ENCODE measurements at places on chromosomes 2 and 18.

DNA sequence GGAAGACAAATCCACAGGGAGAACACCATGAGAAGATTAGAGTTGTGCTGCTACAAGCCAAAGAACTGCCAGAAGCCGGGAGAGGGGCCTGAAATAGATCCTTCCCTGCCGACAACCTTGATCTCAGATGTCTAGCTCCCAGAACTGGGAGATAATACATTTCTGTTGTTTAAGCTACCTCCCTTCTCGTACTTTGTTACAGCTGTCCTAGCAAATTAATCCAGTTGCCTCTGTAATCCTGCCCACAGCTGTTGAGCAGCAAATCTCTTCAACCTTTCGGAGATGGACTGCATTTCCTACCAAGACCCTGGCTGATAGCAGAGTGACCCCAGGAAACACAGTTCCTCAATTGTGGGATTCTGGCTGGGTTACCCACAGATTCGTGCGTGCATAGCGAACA lies 2.6 kb upstream of the TBC1D8 start:
- no peak for DNase-seq

DNA sequence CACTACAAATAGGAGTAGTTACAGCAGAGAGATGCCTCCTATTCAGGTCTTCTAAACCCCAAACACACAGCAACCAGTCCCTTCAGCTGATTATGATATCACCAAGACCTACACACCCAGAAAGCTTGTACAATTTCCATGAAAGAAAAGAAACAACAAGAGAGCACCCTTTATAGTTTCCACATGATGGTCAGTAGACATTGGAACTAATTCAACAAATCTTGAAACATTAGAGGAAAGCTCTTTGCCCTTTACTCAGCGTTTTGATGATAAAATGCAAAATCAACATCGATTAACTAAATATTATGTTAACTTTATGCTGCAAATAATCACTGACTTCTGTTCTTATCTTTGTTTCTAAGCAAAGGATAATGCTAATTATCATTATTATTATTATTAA lies 393.6 kb upstream of the ID2 start:
- no peak for DNase-seq

DNA sequence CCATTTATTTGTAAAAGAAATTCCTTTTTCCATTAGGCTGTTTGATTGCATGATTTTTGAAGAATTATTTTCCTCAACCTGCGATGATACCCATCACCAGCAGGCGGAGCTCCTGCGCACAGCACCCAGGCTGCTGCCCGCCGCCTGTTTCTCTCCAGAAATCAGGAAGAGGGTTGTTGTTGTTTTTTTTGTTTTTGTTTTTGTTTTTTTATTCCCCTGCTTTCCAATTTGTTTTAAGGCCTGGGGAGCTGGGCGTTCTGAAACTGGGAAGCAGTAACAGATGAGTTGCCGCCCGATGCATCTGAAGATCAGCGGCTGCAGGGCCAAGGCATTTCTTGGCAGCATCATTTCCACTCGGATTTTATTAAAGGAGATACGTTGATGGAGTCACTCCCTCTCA lies 132.1 kb downstream of the MBP start:
- DNase-seq = peak; percentile 70

- no peak for DNase-seq
Measured at GRCh38 chr2:7866825-7867224, 815.0 kb upstream of the ID2 start.

GRCh38 chr18:42742474-42742873 lies 373.0 kb downstream of the RIT2 start:
- no peak for DNase-seq

DNA sequence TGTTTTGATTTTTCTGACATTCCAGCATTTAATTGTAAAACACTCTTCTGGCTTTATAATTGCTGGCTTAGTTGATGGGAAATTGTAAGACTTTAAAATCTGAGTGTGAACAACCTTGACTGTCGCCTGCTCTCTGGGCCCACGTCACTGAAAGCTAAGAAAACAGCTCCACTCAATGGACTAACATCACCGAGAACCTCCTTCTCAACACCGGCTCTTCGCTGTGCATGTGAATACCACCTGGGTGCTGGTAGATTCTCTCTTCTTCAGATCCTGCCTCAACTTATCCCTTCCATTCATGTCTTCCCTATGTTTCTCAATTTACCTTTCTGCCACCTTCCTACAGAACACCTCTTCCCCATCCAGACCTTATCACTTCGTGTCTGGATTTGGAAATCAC lies 523.1 kb upstream of the ID2 start:
- no peak for DNase-seq

GRCh38 chr18:51226068-51226467 lies 28.6 kb upstream of the MEX3C start:
- no peak for DNase-seq

- DNase-seq = no peak
Measured at GRCh38 chr2:36294316-36294721, 61.3 kb upstream of the CRIM1 start.

DNA sequence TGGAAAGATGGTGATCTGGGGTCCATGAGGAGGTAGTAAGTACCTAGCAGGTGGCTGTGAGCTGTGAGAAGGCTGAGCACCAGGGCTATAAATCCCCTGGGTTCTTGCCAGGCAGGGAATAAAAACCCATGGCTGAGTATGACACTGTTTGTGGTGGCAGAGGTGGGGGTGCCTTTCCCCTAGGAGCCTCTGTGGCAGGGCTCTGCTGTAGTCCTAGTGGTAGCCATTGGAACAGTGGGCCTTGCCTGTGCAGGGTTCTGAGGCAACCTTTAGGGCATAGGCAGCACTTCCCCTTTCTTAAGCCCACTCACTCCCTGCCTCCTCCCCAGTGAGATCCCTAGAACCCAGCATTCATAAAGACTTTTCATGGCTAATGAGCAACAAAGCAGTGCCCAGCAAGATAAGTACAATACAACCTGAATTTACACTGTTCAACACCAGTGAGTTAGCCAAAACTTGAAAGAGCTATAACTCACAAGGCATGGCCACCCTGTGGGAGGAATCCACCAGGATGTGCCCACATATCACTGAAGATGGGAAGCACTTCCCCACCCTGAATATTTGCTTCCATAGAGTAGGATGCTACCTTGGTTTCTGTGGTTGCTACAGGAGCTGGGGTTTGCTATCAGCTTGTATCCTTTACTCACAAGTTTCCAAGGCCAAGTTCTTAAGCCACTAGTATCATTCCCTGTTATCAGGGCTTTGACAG lies 100.9 kb upstream of the NEUROD1 start:
- no peak for DNase-seq

- no peak for DNase-seq
Measured at GRCh38 chr2:210252699-210253606, 27.7 kb upstream of the ACADL start.

DNA sequence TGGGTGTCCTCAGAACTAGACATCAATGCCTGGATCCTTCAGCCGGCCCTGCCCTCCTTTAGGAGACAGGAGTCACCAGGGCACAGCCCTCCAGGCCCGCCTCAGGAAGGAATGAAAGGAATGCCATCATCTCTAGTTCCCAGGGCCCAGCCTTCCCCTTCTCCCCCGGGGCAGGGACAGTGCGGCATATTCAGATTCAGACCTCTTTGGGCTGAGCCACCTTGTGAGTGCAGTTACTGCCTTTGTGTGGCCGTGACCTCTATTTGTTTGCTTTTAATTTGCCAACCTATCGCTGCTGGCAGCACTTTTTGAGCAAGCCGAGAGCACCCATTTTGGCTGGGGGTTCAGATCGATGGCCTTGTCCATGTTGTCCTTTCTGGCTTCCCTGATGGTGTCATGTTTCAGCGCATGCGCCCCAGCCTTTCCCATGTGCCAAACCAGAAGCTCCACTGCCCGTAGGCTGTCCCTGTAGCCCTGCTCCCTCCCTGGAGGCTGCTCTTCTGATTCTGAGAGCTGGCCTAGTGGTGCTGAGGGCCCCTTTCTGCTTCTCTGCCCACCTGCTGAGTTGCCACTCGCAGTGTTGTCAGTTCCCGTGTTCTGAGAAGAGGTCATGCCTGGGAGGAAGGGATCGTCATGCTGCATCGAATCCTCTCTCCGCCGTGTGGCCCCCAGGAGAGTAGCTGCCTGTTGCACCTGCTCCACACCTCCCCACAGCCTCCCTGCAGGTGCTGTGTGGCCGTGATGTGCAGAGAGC lies 10.9 kb downstream of the ANKRD23 start:
- no peak for DNase-seq

DNA sequence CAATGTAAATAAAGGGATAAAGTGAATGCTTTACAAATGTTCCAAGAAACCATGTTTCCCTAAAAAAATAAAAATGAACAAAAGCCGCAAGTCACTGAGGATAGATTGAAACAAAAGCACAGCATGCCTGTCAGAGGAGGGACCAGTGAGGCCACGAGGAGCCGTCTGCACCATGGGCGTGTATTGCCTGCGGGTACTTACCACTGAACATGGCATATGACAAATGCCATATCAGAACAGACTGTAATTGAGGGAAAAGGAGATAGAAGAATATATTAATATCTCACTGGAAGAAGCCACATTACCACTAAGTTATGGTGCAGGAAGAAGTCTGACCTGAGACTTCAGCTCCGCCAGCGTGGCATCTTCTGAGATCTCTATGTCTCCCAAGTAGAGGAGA lies 75.8 kb downstream of the USP40 start:
- DNase-seq = no peak

DNA sequence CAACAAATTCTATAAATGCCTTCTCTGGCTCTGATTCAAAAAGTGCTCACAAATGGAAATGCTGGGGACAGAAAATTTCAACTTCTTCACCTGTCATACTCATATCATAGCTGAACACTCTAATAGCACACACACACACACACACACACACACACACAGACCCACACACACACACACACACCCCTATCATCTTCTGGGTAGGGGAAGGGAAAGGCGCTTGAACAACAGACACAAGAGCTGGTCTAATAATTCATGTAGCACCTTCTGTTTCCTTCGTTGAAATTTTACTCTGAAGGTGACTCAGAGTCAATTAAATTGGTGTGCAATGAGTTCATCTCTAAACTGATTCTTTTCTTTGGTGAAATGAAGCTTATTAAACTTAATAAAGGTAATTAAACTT lies 32.9 kb downstream of the CD28 start:
- DNase-seq = no peak

GRCh38 chr2:150097901-150098531 lies 389.5 kb downstream of the RND3 start:
- DNase-seq = no peak

- peak; percentile 32 for DNase-seq
Measured at GRCh38 chr18:8938817-8939216, 163.7 kb upstream of the NDUFV2 start.

- no peak for DNase-seq
Measured at GRCh38 chr2:202400941-202401340, 24.8 kb downstream of the BMPR2 start.

DNA sequence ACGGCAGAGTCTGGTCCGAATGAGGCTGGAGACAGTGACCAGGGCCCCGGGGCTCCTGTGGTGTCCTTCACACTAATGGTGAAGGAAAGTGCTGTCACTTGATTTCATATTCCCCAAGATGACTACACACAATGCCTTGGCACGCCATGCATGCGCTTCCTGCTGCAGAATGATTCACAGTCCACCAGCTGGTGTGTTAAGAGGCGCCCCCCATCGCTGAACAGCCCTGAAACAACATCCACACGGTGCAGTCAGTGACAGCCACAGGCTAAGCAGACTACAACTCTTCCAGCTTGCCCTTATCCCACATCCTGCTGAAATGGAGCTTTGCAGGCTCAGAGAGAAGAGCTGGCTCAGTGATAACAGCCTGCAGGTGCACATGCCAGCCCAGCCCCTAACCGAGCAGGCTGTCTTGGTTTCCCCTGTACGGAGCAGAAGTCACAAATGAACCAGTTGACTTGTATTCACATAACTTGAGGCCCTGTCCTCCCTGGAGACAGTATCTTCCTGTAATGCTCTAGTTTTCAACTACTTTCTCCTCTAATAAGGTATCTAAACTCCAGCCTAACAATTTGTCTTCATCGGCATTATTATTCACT lies 24.3 kb upstream of the CDH20 start:
- no peak for DNase-seq

- DNase-seq = no peak
Measured at GRCh38 chr18:35732636-35733035, 151.1 kb downstream of the GALNT1 start.

- DNase-seq = no peak
Measured at GRCh38 chr2:227612546-227613271, 1.9 kb downstream of the SCYGR3 start.

DNA sequence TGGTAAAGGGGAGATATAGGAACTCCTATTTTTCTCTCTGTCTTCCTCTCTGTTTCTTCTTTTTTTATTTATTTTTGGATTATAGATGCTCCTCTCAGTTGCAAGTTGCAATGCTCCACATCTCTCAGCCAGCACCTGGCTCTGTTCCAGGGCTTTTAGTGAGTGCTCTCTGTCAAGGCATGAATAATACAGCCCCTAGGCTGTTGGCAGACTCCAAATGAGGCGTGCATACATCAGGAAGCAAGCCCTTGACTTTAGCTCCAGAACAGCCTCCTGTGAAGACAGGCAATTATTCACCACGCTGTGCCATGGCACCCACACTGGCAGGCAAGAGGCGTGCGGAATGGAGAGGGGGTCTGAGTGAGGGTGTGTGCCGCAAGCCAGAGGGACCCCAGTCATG lies 228.1 kb upstream of the PXDN start:
- no peak for DNase-seq

- DNase-seq = no peak
Measured at GRCh38 chr2:155412598-155412997, 714.1 kb downstream of the KCNJ3 start.

DNA sequence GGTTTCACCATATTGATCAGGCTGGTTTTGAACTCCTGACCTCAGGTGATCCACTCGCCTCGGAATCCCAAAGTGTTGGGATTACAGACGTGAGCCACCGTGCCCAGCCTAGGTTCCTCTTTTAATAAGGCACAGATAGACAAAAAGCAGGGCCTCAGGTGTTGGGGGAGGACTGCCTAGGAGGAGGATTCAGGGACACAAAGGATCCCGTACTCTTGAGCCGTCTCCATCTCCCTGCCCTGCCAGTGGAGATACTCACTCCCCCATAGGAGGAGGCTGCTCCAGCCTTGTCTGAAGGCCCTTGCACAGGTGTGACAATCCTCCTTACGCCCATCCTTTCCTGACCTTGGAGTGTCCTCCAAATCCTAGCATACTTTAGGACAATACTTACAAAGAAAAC lies 32.0 kb upstream of the TFCP2L1 start:
- DNase-seq = no peak
